ENCODE measurements at places on chromosomes 13 and 19.

DNA sequence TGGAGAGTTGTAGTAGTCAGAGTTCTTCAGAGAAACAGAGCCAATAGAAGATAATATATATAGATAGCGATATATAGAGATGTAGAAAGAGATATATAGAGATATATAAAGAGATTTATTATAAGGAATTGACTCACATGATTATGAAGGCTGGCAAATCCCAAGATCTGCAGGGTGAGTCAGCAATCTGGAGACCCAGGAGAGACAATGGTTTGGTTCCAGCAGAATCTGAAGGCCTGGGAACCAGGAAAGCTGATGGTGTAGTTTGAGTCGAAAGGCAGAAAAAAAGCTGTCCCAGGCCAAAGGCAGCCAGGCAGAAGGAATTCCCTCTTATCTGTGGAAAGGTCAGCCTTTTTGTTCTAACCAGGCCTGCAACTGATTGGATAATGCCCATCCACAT, 194.1 kb downstream of the NUFIP1 start:
- no peak for DNase-seq

GRCh38 chr13:85675151-85675907, 123.9 kb downstream of the SLITRK6 start:
- no peak for DNase-seq

DNA sequence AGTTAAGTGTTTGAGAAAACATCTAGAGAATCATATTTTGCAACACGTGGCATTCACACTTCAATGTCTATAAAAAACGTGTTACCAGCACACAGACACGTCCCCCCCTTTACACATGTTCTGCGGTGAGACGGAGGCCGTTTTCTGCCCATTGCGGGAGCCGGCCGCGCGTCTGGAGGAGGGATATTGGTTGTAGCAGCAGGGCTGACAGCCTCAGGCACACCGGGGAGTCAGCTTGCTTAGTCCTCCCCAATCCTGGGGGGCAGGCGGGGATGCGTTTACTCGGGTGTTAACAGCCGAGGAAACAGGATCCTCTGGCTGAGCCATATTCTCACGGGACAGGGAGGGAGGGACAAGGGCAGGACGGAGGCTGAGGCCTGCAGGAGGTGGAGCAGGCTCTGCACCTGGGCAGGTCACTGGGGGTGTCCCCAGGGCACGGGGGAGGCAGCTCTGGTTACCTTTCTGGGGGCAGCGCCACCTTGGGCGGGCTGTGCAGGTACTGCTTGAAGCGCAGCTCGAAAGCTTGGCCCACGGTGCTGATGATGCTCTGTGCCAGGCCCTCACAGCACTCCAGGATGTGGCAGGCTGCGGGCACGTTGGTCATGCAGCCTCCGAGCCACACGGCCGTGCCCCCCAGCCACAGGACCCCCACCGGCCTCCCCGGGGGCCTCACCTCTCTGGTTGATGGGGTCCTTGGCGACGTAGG, 25.0 kb downstream of the SHC2 start:
- no peak for DNase-seq

DNA sequence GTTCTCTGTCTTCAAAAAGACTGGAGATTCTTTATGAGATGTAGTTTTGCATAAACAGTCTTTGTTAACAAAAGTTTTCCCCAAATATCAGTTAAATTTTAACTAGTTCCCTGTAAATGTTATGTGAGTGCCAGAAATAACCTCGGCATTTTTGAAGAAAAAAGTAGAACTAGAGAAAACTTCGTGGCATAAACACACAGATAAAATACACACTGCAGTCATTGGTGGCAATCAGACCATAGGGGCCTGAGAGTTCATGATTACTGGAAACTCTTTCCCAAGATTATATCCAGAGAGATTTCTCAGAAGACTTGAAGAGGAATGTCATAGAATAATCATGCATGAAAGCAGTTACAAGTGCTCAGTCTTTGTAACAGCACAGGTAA, 190.0 kb downstream of the MZT1 start:
- DNase-seq = no peak

- no peak for DNase-seq
Observed at GRCh38 chr19:8488365-8488764, 14.1 kb downstream of the PRAM1 start.
